ENCODE measurements at places on chromosomes 7 and 10.

GRCh38 chr10:42753126-42753506 is 29.5 kb upstream of the BMS1 start:
- peak; percentile 33 for DNase-seq

DNA sequence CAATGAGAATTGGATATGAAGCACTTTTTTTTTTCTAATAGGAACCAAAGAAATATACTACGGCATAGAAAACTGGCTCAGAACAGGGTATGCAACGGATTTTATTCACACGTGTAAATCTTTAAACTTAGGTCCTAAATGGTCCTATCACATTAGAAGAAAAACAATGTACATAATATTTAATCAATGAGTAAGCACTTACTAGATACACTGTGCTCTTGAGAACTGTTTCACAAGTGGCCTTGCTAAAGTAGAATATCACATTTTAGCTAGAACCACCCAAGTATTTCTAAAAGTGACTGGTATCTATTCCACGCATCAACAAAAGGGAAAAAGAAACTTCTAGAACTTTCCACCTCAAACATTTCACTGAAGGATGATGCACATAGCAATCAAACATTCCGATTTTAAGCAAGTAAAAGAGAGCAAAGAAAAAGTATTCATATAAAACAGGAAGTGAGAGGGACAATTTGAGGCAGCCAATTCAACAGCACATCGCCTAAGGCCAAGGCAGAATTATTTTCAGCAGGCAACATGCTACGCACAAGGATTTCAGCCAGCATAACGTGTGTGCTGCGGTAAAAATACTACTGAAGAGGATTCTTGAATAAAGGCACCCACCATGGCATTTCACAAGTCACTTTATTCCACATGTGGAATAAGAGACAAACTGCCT is 55.8 kb downstream of the PARD3 start:
- no peak for DNase-seq

DNA sequence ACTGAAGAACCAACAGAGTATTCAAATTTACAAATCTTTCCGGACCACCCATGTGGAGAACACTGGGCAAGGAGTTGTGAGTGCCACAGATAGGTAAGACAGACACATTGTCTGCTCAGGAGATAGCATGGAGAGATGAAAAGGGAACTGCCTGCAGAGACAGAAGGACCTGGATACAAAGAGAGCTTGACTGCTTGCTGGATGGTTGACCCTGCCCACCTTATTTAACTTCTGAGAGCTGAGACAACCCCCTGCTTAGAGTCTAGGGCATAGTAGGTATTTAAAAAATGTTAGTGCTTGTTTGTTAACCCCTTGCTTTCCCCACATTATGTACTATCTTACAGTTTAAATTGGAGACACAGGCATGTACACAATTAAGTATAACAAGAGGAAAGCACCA is 314.1 kb downstream of the THSD7A start:
- DNase-seq, result no peak

GRCh38 chr7:38492010-38492409 is 139.2 kb downstream of the AMPH start:
- DNase-seq, result no peak

- DNase-seq, result no peak
Observed at GRCh38 chr10:103856797-103857170, 1.4 kb upstream of the SH3PXD2A start.

GRCh38 chr10:21022821-21023220 is 125.7 kb upstream of the NEBL start:
- no peak for DNase-seq
